Left renal pelvis (tissue), 4 donors: ENCODE measurements at places on chromosomes 5 and 9. TPM values are rescaled to one million over a fixed set of nuclear protein-coding genes. Genes with fewer than 3 reads are reported as not detected.

The NMUR2 gene
- polyA plus RNA-seq = 0.94 TPM

The RPL37 gene
- polyA plus RNA-seq = 1,837 TPM

The PDCD1LG2 gene
- 0.27 TPM for polyA plus RNA-seq

The SLC34A1 gene
- 83.6 TPM for polyA plus RNA-seq

The SPINK6 gene
- polyA plus RNA-seq = not detected

The ADGRD2 gene
- polyA plus RNA-seq = not detected

The GNAQ gene
- polyA plus RNA-seq = 63.0 TPM

The LMX1B gene
- polyA plus RNA-seq = 2.0 TPM

The DHFR gene
- 41.3 TPM for polyA plus RNA-seq

The LHX6 gene
- polyA plus RNA-seq = 3.8 TPM

The ACOT12 gene
- 0.68 TPM for polyA plus RNA-seq

The PARP8 gene
- polyA plus RNA-seq = 14.6 TPM

The C9orf50 gene
- 0.70 TPM for polyA plus RNA-seq

GRCh38 chr5:126477294-126478117 is 54.3 kb downstream of the GRAMD2B start:
- DNase-seq = no peak

GRCh38 chr9:131999692-132000551 is 79.7 kb downstream of the MED27 start:
- no peak for DNase-seq

DNA sequence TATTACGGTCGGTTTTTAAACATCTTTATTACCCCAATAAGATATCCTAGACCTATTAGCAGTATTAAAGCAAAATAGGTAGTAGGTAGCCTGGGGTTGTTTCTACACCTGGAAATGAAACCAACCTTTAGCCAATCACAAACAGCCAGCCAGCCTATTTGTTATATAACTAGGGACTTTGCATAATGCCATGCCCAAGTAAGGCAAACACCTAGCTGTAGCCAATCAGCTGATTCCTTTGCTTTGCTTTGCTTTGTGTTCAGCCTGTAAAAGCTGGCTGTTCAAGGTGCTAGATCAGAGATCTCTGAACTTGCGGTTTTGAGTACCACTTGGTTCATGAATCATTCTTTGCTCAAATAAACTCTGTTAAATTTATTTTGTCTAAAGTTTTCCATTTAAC is 46.5 kb upstream of the SETD9 start:
- no peak for DNase-seq

- DNase-seq = no peak
Observed at GRCh38 chr9:104864675-104865104, 63.3 kb downstream of the ABCA1 start.

GRCh38 chr5:39207345-39208045 is 11.9 kb downstream of the FYB1 start:
- DNase-seq = no peak

DNA sequence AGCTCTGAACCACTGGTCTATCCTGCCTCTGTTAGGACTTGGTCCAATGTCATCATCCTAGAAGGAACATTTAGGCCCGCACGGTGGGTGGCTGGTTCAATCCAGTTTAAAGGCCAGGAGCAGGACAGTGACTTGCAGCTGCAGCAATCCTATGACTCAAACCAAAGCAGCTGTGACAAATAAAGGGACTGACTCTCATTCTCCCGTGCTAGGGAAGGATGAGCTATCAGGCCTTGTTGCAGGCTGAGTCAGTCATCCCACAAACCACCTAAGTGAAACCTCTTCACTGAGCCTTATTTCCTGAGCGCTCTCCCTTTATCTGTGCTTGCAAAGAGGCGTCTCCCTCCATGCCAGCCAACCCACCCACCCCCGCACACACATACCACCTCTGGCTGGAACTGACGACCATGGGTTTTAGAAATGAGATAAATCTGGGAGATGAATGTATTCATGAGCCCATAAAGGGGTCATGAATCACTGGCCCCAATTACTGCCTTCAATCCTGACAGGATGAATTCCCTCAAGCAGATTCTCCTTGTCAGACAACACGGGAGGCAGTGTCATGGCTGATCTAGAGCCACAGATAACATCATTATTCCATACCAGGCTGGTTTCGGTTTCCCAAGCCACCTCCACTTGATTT is 93.4 kb downstream of the KCNIP1 start:
- peak; percentile 47 for DNase-seq

- DNase-seq = no peak
Observed at GRCh38 chr5:51977014-51977413, 593.8 kb downstream of the ISL1 start.

DNA sequence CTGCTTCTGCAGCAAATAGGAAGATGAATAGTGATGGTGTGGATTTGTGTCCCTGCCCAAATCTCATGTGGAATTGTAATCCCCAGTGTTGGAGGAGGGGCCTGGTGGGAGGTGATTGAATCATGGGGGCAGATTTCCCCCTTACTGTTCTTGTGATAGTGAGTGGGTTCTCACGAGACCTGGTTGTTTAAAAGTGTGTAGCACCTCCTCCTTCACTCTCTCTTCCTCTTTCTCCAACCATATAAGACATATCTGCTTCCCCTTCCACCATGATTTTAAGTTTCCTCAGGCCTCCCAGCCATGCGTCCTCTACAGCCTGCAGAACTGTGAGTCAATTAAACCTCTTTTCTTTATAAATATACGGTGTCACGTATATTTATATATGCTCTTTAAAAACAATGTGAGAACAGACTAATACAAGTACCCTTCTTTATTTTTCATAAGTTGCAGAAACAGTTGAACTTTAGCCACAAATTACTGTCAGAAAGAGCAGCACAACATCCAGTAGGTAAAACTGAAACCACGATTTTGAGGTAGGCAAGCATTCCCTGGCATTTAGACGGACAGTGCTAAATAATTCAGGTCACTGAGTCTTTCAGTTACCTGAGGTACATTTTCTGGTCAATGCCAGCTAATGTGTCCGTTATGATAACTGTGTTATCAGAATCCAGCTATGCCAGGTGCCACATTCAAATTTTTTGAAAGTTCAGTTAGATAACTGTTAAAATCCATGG is 79.3 kb upstream of the SPEF2 start:
- no peak for DNase-seq

GRCh38 chr5:65986796-65987195 is 60.4 kb downstream of the ERBIN start:
- no peak for DNase-seq

DNA sequence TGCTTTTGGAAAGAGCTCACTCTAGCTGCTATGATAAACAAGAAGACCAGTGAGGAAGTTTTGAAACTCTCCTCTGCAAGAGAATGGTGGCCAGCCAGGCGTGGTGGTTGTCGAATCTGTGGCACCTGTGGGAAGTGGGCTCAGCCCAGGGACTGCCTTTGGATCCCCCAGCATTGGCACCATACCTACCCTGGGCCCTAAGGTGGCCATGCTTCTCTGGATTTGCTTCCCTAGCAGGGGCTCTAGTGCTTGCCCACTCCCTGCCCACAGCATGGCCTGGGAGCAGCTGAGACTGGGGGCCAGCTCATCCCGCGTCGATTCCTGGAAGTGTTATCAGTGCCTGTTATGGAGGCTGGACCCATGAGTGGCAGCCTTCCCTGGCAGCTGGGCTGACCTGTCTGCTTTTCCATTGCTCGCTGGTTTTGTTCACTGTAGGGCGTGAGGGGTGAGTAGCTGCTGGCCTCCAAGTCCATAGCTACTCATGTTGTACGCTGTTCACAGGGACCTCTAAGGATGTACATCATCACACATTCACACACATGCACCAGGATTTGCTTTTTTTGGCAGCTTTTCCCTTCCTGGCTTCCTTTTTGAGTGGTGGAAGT is 2.3 kb downstream of the SLC22A4 start:
- no peak for DNase-seq

GRCh38 chr5:133754575-133755169 is 142.3 kb upstream of the FSTL4 start:
- peak; percentile 6 for DNase-seq

- DNase-seq = no peak
Observed at GRCh38 chr5:15105799-15106393, 234.3 kb upstream of the ANKH start.

GRCh38 chr9:75893106-75893505 is 2.6 kb downstream of the PCSK5 start:
- no peak for DNase-seq

GRCh38 chr9:125446561-125447094 is 185.0 kb downstream of the GAPVD1 start:
- no peak for DNase-seq

- no peak for DNase-seq
Observed at GRCh38 chr5:1468247-1468612, 23.0 kb upstream of the SLC6A3 start.

DNA sequence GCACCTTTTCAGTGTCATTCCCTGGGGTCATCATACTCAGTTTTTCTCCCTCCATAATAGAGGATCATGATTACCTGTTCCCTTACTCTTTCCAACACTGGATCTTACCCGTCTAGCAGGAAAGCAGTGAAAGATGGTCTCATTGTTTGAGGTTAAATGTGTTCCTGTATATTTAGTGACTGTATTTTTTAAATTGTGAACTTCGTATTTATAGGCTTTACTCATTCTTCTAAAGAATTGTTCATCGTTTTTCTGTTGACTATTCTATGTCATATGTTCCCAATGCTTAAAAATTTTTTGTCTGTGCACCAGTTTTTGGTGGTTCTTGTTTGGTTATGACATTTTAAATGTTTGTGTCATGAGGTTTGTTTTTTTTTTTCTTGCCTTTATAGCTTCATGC is 204.8 kb upstream of the OTULINL start:
- no peak for DNase-seq

- DNase-seq = no peak
Observed at GRCh38 chr9:116589392-116590354, 97.4 kb upstream of the TRIM32 start.

DNA sequence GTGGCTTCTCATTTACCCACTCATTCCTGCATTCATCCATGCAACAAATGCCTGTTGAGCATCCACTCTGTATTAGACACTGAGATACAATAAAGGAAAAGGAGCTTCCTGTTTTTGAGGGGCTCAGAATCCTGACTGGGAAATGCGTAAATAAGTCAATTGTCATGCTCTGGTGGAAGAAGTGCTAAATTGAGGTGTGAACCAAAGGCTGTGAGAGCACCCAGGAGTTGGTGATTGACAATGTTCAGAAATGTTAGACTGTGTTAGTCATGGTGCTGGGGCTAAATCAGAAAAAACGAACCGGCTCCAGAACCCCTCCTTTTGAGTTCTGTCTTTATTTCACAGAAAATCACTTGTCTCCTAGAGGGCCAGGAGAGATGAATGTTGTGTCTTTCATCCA is 558.6 kb upstream of the SGCD start:
- DNase-seq = no peak

- DNase-seq = no peak
Observed at GRCh38 chr5:107428303-107428813, 242.4 kb downstream of the EFNA5 start.
